ENCODE measurements at places on chromosomes 3 and 15.

DNA sequence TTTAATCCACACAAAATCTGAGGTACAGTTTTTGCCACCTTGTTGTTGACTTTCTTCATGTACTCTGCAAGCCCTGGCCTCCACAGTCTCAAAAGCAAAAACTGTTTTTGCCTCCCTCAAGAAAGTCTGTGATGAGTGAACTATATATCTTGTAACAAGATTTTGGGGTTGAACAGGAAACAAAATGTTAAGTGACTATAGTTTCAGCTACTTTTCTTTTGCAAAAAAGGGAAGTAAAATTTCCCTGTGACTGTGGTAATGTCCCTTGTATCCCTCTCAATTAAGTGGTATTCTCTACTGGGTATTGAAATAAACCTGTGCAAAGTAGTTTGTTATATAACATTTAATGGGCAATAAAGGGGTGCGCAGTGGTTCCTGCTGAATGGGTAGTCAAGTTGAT is 21.3 kb upstream of the SCAANT1 start:
- no peak for DNase-seq

DNA sequence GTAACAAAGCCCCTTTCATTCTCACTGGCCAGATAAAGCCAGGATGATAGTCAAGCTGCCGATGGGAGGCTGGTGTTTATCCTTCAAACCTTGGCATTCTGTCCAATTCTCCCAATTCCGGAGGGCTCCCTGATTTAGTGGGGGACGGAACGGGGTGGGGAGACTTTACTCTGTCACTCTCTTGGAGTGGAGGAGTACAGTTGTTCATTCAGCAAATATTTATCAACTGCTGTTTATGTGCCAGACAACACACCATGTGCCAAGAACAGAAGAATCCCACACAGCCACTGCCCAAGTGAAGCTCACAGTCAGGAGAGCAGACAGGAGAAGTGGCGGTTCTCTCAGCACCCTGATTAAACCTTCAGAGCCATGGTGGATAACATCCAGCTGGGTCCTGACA is 63.3 kb downstream of the WNT5A start:
- DNase-seq = no peak

DNA sequence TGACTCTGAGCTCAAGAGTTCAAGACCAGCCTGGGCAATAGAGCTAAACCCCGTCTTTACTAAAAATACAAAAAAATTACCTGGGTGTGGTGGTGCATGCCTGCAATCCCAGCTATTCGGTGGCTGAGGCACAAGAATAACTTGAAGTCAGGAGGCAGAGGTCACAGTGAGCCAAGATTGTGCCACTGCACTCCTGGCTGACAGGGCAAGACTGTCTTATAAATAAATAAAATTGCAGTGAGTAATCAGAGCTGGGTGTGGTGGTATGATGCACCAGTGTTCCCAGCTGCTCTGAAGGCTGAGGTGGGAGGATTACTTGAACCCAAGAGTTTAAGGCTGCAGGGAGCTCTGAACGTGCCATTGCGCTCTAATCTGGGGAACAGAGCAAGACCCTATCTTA is 55.9 kb upstream of the GCNT3 start:
- no peak for DNase-seq

GRCh38 chr15:76553102-76553501 is 216.5 kb downstream of the ISL2 start:
- DNase-seq = no peak

- DNase-seq = no peak
These were observed 504.7 kb upstream of the NR2F2 start for GRCh38 chr15:95825671-95826411.

DNA sequence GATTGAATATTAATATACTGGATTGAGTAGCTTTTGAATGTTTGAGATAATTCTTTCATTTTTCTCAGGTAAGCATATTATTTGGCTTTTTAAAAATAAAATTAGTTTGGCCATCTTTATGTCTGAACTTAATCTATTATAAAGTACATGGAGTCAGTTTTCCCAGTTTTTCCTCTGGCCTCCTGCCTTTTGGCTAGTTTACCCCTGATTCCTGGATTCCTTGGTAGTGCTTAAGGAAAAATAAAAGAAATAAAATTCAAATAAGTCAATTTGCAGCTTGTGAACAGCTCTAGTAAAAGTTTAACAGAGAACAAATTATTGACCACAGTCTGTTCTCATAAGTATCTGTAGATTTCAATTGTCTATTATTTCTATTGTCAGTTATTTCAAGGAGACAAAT is 89.4 kb downstream of the COL6A6 start:
- DNase-seq = no peak

DNA sequence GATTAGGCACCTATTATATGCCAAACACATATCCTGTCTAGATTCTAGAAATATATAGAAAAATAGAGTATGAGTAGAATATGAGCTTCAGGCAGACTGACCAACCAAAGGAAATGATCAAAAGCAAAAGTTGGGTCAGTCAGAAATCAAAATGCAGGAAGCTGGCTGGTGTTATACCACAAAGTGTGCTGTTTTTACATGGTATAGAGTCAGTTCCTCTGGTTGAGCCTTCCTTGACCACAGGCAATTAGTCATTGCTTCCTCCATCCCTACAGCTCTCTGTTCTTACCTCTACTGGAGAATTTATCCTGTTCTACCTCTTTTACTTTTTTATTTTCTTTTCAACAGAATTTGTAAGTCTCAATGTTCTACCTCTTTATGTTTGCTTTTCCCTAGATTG is 149.8 kb downstream of the TMCO5A start:
- DNase-seq = no peak

- no peak for DNase-seq
These were observed 1.1 kb upstream of the MPI start for GRCh38 chr15:74888716-74889115.

All from small intestine (tissue), 16 donors.